ENCODE measurements at places on chromosomes 1 and 21. TPM values are rescaled to one million over a fixed set of nuclear protein-coding genes. Genes with fewer than 3 reads are reported as not detected.

Gene CCDC27
- polyA plus RNA-seq = 0.02 TPM

DNA sequence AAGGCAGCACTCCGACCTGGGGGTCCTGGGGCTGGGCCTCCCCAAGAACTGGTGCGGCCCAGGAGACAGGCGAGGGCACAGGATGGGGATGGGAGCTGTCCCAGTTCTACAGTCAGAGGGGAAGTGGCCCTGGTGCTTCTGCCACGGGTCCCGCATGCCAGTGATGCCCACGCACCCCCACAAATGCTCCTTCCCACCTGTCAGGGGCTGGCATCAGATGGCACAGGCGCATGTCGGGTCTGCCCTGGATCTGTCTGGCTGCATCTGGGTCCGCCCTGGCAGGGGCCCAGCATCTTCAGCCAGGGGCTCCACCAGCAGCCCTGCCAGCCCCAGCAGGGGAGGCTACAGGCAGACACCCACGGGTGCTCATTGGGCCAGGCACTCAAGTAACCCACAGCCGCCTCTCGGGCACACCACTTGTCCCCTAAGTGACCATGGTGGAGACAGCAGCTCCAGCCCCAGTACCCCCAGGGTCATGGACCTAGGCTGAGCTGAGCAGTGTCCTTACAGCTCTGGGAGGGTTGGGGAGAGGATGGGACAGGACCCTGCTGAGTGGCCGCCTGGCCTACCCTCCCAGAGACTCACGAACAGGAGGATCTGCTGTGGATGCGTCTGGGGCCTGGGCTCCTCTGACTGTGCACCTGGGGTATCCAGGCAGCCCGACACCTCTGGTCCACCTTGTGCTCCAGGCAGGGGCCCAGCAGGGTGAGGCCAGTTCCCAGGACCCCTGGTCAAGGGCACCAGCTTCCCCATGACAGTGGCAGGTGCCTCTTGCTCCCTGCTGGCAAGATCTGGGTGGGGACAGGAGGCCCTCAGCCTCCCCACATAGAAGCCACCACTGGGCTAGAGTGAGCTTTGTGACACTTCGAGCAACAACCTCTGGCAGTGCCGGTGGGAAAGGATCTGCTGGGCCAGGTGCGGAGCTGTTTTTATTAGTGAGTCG is 5.4 kb downstream of the SMIM1 start:
- no peaks in the 10 kb centered on the region for H3K4me1 ChIP-seq
- peaks cover 43% of the 10 kb centered on the region for H3K36me3 ChIP-seq
- peaks cover under 1% of the 10 kb centered on the region for H3K27me3 ChIP-seq
- H3K4me3 ChIP-seq = no peak overlapping the region
- H3K27ac ChIP-seq = no peak overlapping the region
- no peak for DNase-seq

Gene CFAP45
- polyA plus RNA-seq = 1.3 TPM

DNA sequence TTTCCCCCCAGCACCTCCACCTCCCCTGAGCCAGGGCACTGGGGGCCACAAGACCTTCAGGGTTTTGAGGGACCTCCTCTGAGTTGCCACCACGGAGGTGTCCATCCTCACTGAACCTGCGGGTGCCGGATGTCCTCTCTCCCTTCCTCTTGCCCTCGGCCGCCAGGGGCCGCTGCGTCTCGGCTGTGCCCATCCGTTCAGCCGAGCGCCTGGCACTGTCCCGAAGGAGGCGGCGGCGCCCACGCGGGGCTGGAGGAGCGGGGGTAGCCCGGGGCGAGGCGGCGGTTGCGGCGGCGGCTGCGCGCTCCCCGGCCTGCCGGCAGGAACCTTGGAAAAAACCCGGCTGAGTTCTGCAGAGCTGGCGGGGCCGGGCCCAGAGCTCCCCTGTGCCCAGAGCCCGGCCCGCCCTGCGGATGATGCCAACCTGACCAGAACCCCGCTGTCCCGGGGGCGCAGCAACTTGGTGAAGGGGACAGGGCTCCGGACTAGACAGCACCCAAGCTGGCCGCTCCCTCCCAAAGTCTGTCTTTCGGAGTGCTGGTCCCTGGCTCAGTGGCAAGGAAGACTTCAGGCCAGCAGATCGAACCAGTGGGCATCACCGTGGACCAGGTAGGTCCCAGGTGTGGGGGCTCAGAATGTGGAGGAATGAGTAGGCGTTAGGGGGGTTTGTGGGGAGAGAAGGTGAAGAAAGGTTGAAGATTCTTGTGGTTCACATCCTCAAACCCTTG is 3.7 kb upstream of the PPM1J start:
- peaks cover 42% of the 10 kb centered on the region for H3K4me1 ChIP-seq
- H3K27me3 ChIP-seq = peaks cover 68% of the 10 kb centered on the region
- peak; percentile 60 for DNase-seq
- H3K27ac ChIP-seq = no peak overlapping the region

GRCh38 chr1:240869071-240869470 is 257.1 kb upstream of the GREM2 start:
- no peaks in the 10 kb centered on the region for H3K4me1 ChIP-seq
- no peaks in the 10 kb centered on the region for H3K36me3 ChIP-seq
- H3K27ac ChIP-seq = no peak overlapping the region
- no peak for DNase-seq
- H3K4me3 ChIP-seq = no peak overlapping the region
- H3K27me3 ChIP-seq = no peaks in the 10 kb centered on the region

Gene DHRS3
- 56.8 TPM for polyA plus RNA-seq

DNA sequence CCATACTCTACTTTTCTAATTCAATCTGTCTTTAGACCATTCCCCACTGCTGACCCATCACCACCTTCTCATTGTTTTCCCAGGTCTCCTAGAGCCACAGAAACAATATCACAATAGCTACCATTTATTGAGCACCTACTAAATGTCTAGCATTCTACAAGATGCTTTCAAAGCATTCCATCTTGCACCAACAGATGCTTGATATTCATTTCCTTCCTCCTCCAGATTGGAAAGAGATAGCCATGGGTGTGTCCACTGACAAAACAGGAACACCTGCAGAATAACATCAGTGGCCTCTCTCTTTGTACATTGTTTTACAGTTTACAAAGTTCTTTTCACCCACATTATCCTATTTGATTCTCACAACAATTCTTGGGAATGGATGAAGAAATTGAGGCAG is 2.2 kb downstream of the RAB3B start:
- H3K4me3 ChIP-seq = no peak overlapping the region
- H3K4me1 ChIP-seq = no peaks in the 10 kb centered on the region
- no peak for DNase-seq
- no peak overlapping the region for H3K27ac ChIP-seq
- no peaks in the 10 kb centered on the region for H3K36me3 ChIP-seq
- peaks cover 50% of the 10 kb centered on the region for H3K27me3 ChIP-seq

DNA sequence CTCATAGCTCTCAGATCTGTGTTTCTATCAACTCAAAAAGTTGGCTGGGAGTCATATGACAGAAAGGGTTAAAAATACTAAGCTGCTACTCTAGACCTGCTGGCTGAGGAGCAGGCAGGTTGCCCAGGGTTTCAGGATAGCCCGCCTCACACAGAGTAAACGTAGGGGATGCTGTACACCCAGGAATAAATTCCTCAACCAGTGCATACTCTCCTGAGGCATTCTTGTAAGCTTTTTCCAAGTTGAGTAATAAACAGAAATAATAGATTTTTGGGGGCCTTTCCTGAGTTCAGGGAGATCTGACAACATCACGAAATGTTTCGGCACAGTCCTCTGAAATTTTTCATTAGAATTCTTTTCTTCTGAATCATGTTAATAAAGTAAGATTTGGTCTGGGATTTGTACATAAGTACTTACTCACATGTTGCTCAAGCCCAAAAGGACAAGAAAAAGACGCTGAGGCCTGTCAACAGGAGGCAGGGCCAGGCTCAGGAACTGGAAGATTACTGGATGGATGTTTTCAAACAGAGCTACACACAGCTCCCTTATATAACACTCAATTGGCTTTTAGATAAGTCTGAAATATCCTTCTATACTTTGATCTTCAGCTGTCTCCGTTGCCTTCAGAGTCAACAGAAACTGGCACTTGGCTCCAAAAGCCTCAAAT is 41.0 kb downstream of the TGFBR3 start:
- H3K27me3 ChIP-seq = no peaks in the 10 kb centered on the region
- no peak for DNase-seq
- no peak overlapping the region for H3K27ac ChIP-seq
- H3K36me3 ChIP-seq = no peaks in the 10 kb centered on the region
- H3K4me3 ChIP-seq = no peak overlapping the region

GRCh38 chr1:110134050-110134595 is 16.2 kb upstream of the SLC6A17 start:
- no peak for DNase-seq
- H3K36me3 ChIP-seq = no peaks in the 10 kb centered on the region
- H3K4me1 ChIP-seq = peaks cover 11% of the 10 kb centered on the region
- H3K27me3 ChIP-seq = peaks cover 12% of the 10 kb centered on the region

Gene KDM5B
- 32.0 TPM for polyA plus RNA-seq

Gene AKT3
- 14.5 TPM for polyA plus RNA-seq

DNA sequence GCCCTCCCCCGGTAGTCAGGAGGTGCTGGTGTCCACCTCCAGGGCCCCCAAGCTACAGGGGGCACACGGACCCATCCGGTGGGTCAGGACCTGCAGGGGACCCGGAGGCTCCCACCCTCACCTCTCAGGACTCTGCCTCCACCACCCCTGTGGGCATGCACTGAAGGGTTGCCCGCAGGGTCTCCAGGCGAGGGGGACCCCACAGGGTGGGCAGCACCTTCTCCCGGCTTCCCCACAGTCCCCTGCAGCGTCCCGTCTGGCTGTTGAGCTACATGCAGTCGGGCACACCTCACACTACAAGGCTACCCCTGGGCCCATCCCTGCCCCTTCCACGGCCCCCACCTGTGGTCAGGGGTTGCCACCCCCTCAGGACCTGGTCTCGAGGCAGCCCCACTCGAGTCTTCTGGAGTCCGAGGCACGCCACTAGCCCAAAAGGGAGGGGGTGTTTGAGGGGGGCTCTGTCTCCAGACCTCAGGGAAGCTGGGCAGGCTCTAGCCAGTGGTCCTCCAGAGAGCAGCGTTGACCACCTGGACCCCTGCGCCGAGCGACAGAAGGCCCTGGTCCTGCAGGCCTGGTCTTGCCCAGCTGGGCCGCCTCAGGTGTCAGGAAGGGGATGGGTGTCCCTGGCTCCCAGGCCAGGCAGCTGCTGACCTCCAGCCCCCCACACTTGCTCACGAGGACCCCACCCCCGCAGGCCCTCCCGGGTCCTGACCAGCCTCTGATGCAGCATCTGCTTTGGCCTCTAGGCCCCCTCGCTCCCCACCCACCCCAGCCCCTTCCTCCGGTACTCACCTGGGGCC is 9.6 kb downstream of the PARS2 start:
- H3K27me3 ChIP-seq = no peaks in the 10 kb centered on the region
- no peaks in the 10 kb centered on the region for H3K4me1 ChIP-seq
- no peak overlapping the region for H3K4me3 ChIP-seq
- DNase-seq = no peak
- peaks cover 20% of the 10 kb centered on the region for H3K36me3 ChIP-seq
- no peak overlapping the region for H3K27ac ChIP-seq

GRCh38 chr1:71635568-71635967 is 554.7 kb upstream of the ZRANB2 start:
- H3K4me3 ChIP-seq = no peak overlapping the region
- H3K36me3 ChIP-seq = no peaks in the 10 kb centered on the region
- no peak overlapping the region for H3K27ac ChIP-seq
- H3K27me3 ChIP-seq = no peaks in the 10 kb centered on the region

DNA sequence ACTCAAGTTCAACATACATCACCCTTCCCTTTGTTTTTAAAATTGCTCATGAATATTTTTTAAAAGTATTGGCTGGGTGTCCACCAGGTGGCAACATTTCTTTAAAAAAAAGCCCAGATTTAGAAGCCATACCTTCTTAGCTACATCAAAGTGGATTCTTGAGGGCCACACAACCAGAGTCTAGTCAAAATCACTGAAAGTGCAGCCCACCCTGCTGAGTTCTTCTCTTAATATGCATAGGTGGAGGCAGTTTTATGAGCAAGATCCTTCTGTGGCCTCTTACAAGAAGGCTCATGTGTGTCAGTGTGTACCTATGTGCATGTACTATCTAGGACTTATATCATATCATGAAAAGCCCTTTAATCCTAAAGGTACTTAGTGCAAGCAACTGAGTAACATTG is 16.9 kb upstream of the GNG12 start:
- no peaks in the 10 kb centered on the region for H3K36me3 ChIP-seq
- no peaks in the 10 kb centered on the region for H3K27me3 ChIP-seq
- H3K4me1 ChIP-seq = no peaks in the 10 kb centered on the region
- no peak overlapping the region for H3K27ac ChIP-seq

- no peaks in the 10 kb centered on the region for H3K4me1 ChIP-seq
- H3K27me3 ChIP-seq = no peaks in the 10 kb centered on the region
- H3K36me3 ChIP-seq = no peaks in the 10 kb centered on the region
- H3K27ac ChIP-seq = no peak overlapping the region
- DNase-seq = no peak
These were observed 74.4 kb downstream of the DUSP10 start for GRCh38 chr1:221667504-221667903.

Gene FALEC
- polyA plus RNA-seq = 0.16 TPM

DNA sequence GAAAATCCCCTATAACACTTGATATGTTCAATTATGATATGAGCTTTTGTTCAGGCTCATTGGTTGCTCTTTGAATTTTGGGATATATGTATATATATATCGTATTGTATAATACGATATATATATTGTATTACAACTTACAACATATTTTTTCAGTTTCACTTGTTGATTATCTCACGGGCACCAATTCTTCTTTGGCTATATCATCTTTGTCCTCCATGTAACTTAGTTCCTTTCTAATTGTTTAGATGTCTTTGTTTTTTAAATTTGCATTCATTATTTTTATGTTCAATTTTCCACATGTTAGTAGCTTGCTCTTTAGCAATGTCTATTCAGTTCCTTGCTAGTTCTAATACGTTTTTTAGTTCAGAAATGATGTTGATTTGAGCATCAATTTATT is 150.0 kb downstream of the BACH1 start:
- H3K4me1 ChIP-seq = no peaks in the 10 kb centered on the region
- H3K4me3 ChIP-seq = no peak overlapping the region

DNA sequence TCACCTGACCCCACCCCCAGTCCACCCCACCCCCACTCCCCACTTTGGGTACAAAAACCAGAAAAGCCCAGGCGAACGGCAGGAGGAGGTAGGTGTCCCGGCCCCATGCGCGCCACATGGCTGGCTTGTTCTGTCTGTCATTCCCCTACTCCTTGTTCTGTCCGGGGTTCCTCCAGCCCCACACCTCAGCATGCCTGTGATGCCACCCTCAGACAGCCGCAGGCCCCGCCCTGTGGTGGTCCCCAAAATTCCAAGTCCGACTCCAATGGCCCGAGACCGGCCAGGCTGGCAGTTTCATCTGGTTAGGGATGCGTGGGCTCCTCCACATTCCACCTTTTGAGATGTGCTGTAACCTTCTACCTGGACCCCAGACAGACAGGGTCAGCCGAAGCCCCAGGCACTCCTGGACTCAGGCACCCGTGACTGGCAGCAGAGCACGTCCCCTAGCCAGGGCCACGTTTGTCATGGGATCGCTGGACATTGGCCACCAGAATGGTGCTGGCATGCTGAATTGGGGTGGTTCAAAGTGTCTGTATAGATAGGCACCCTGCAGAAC is 94.4 kb downstream of the WDR4 start:
- no peaks in the 10 kb centered on the region for H3K36me3 ChIP-seq

Gene ELAPOR1
- polyA plus RNA-seq = 1.2 TPM

- no peaks in the 10 kb centered on the region for H3K27me3 ChIP-seq
- no peak overlapping the region for H3K27ac ChIP-seq
- H3K4me1 ChIP-seq = no peaks in the 10 kb centered on the region
- DNase-seq = no peak
- no peak overlapping the region for H3K4me3 ChIP-seq
These were observed 87.7 kb downstream of the LACTBL1 start for GRCh38 chr1:22884806-22885530.
